ENCODE measurements at places on chromosomes 5 and 9.

DNA sequence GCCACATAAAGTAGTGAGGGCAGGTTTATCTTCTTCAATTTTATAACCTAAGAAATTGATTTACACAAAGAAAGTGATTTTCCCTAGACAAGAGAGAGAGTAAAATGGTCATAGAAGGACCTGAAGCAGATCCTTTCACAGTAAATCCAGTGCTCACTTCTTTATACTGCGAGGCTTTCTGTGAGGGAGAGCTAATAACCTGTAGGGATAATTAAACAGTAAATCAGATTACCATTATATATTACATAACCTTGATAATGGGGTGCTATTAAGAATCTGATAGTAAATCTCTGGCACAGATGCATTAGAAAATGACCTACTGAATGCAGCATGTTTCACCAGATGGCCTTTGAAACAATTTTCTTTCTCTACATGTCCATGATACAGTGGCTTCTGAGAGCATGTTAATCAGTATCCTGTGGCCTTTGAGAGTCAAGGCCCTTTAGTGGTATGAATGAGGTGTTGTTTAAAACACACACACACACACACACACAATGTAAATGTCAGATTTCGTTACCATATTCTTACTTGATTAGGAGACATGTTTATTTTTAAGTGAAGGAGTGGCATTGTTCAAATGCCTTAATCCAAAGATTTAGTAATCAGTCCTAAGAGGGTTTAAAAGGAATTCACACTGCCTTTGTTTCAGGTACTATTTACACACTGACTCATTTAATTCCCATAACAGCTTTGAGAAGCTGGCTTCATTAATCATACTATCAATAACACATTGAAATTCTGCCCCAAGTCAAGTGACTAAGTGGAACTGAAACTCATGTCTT is 124.7 kb downstream of the ALDH1A1 start:
- DNase-seq: no peak

DNA sequence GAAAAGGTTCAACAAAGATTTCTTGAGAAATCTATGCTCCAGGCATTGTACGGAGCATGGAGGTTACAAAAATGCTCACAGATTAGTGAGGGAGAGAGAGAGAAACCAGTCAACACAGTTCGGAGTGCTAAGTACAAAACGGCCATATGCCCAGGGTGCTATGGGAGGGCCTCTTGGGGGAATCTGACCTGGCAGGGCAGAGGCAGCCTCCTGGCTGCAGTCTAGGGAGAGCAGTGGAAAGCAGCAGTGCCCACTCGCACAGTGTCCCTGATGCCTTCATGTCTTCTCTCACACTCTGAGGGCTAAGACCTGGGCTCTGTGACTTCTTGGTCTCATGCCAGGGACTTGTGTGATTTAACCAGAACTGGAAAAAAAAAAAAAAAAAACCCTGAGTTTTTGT is 29.8 kb upstream of the SMC5 start:
- no peak for DNase-seq

DNA sequence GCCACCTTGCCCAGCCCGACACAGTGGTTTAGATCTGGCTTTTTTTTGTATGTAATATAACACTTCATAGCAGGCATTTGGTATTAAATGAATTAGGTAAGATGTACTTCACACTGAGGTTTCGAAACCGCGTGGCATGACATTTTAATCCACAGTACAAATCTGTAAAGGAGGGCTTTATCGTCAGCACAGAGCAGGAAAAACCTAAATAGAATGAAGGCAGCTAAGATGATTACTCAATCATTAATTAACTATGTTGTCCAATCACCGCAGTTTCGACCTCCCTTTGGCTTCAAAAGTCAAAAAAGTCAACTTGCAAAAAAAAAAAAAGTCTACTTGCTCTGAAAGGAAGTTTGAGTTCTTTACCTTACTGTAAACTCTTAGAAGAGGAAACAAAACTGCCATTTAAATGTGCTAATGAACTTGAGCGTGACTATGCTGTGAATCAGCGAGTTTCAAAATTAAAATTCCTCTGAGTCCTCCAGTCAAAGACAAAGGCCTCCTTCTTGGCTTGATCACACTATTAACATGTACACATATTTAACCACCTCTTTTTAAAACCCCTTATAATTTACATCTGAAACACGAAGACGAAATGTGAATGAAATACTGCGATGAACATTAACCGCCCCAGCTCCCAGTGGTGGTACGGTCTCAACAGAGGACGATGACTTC is 698 bp upstream of the SEC24A start:
- DNase-seq: no peak

- no peak for DNase-seq
Observed at GRCh38 chr5:1748271-1748670, 51.4 kb downstream of the MRPL36 start.

GRCh38 chr5:82635561-82636288 is 357.6 kb upstream of the RPS23 start:
- no peak for DNase-seq

All from NCI-H526 treated with DMSO at 0.1 percent for 48 hours (cell line).